ENCODE measurements at places on chromosomes 12 and 14. TPM values are rescaled to one million over a fixed set of nuclear protein-coding genes. Genes with fewer than 3 reads are reported as not detected.

The C1QL4 gene
- 0.16 TPM for total RNA-seq

The CRIP1 gene
- 0.94 TPM for total RNA-seq

The AKAP3 gene
- total RNA-seq, result 2.7 TPM

The PLA2G1B gene
- total RNA-seq, result not detected

The C12orf54 gene
- total RNA-seq, result not detected

The AMDHD1 gene
- 0.31 TPM for total RNA-seq

The RPL10L gene
- total RNA-seq, result not detected
